Calu3 (cell line): ENCODE measurements at places on chromosomes 5 and 9.
A peak's percentile ranks its signal among the peaks of the same experiment; 100 is the strongest.

GRCh38 chr5:10466446-10467073 is 24.9 kb downstream of the ROPN1L start:
- DNase-seq, result no peak

- no peak for DNase-seq
These were observed 93.3 kb downstream of the TLE1 start for GRCh38 chr9:81595887-81596543.

GRCh38 chr5:111584651-111585050 is 72.3 kb upstream of the STARD4 start:
- no peak for DNase-seq

GRCh38 chr5:36066540-36067210 is at the start of gene UGT3A2:
TSS of gene UGT3A2 (minus strand) at chr5:36066882. CDS start at chr5:36066789, 93 bp downstream.
- DNase-seq, result no peak

- DNase-seq, result peak; percentile 35
These were observed 61.3 kb upstream of the MOCS2 start for GRCh38 chr5:53170746-53171349.

DNA sequence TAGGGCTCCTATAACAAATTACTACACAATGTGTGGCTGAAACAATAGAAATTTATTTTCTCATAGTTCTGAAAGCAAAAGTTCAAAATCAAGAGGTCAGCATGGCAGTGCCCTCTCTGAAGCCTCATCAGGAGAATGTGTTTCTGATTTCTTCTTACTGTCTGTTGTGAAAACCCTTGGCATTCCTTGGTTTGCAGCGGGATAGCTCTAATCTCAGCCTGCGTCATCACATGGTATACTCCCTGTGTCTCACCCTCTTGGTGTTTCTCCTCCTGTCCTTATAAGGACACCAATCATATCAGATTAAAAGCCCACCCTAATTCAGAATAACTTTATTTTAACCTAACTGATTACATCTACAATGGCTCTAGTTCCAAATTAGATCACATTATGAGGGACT is 87.5 kb upstream of the CDH9 start:
- no peak for DNase-seq

GRCh38 chr9:120916991-120917880 is 9.4 kb downstream of the TRAF1 start:
- no peak for DNase-seq

GRCh38 chr5:138366632-138367382 is 14.3 kb downstream of the KDM3B start:
- DNase-seq, result no peak

- no peak for DNase-seq
These were observed 682 bp upstream of the RIGI start for GRCh38 chr9:32526707-32527048.

DNA sequence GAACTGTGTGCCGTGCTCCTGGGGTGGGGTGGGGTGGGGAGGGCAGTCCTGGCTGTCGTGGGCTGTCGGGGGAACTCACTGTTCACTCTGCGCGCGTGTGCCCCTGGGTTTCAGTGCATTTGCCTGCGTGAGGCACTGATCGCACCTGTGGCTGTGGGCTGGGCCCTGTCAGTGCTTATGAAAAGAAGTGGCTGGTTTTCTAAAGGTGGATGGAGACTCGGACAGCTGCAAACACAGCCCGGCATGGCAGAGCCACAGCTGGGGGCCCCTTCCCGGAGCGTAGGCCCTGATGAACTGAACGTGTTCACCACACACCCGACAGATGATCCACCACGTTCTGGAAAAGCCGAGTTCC is 42.7 kb downstream of the NKD2 start:
- no peak for DNase-seq

- DNase-seq, result no peak
These were observed 280.8 kb upstream of the RASA1 start for GRCh38 chr5:86986837-86987236.

DNA sequence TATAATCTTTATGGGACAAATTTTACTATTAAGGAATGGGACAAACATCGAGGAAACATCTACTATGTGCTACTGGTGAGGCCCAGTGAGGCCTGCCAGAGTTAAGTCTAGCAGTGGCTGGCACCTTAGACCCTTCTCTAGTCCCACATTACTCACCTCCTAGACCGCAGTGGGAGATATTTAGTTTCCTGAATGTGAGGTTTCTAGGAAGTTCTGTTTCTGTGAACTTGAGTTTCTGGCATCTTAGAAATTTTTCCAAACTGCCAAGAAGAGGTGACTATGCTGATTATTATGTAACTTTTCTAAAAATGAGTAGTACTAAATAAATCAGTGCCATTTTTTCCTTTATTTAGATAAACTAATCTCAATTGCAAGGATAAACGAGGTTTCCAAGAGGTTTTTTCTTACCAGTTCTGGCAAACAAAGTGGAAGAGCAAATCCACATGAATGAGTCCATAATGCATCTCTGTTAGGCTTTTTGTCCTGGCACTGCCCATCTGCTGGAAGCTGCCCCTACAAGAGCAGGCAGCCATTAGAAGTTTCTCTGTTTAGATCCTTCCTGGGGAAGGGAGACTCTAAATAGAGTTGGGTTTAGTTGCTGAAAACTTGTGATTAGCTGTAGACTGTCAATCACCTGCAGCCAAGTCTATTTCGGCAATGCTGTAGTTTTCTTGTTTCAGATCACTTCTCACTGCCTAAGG is 348.7 kb downstream of the MAN2A1 start:
- DNase-seq, result no peak

DNA sequence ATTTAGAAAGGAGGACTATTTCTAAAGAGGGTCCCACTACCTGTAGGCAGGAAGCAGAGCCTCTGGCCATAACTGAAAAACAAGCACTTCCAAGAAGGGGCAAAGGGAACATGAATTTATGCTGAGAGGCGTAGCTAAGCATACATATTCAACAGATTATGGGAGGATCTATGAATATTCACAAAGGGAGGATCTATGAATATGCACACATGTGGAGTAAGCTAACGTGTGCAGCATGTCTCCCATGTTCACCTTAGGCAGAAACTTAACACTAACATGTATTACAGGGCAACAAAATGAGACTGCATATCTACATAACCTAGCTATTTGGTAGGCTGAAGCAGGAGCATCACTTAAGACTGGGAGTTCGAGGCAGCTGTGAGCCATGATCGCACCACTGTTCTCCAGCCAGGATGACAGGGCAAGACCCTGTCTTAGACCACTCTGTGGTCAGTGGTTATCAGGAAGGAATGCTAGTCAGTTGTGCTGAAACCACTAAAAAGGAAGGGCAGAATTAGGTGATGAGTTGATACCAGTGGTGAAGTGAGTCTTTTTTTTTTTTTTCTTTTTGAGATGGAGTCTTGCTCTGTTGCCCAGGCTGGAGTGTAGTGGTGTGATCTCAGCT is 20.8 kb downstream of the FXN start:
- DNase-seq, result no peak

DNA sequence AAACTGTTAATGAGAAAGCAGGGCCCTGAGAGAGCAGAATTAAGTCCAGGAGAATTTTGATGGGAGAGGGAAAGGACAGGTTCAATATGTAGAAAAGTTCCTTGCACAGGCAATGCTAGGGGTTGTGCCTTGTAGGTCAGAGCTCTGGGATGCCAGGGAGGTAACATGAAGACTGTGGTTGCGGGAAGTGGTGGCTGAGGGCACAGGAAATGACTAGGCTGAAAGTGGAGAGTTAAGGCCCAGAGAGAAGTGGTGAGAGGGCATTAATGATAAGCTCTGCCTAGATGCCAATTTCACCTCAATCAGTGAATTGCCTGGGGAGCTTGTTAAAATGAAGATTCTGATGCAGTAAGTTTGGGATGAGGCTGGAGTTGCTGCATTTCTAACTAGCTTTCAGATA is 31.5 kb upstream of the PPP3R2 start:
- DNase-seq, result no peak

DNA sequence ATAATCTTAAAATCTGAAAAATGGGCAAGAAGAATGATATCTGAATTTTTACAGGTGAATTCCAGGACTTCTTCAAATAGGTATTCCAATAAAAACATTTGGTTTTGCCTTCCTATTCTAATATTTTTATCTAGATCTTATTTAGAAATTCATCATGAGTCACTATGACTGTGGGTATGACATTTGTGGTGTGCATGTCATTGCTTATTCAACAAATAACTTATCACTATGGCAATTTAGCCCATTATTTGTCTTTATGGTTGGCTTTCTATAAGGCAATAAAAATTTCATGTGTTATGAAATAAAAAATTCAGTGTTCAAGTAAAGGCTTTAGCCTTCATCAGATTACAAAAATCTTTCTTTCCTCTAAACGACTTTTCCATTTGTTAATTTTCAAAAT is 1139.6 kb upstream of the NUDT12 start:
- DNase-seq, result no peak

DNA sequence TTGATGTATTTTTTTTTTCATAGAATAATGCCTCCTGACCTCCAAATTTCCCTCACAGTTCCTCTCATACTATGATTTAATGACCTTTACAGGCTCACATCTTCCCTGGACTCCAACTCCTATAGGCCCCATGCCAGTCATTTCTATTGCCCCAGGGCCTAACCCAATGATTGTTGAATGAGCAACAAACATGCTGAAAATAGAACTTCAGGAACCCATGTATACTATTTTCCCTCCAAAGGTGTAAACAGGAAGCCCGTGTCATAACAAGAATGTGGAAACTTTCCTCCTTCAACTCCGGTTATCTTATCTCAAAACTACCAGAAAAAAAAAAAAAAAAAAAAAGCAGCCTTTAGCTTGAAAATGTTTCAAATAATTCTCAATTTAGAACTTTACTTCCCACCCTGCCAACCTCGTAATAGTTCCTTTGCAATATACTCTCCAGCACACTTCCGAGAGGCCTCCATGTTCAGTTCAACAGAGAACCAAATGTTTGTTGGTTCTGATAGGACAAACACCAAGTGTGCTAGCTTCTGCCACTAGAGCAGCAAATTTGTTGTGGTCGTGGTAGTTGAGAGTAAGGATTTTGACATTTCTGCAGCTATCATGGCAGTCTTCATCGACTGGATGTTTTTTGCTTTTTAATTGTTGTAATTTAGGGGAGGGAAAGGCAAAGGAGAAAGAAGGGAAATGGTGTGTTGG is 25.8 kb downstream of the TRPM6 start:
- no peak for DNase-seq

- DNase-seq, result no peak
These were observed 138.3 kb downstream of the OLFM1 start for GRCh38 chr9:135225619-135226228.

DNA sequence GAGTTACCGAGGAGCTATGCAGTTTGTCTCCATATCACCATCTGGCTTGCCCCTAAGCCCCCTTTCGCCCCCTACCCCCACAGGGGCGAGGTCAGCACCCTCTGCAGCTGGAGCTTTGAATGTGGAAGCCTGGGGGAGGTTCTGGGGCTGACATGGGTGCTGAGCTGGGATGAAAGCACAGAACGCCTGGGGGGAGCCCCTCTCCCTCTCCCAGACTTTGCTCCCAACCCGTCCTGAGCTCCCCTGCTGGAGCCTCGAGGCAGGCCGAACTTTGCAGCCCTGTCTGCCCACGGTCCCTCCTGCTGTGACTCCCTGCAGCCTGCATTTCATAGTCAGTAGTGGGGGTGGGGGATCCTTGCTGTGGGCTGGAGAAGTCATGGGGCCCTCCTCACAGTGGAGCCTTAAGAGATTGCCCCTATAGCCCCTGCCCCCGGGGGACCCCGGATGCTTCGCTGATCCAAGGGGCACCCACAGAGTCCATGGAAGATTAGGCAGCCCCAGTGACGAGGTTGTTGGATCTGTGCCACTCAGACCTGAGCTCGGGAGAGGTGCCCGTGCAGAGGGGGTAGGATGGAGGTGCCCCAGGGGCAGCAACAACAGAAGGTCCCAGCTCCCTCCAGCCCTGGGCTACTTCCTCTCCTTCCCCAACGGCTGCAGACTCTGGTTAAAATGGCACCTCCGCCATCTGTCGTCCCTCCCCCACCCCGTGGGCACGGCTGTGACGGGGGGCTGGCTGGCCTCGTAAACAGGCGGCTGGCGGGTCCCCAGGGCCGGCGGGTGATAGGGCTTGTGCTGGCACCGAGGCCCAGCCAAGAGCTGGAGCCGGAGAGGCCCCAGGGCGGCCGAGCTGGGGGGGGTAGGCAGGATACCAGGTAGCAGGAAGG is 162.0 kb downstream of the C9orf50 start:
- DNase-seq, result no peak

DNA sequence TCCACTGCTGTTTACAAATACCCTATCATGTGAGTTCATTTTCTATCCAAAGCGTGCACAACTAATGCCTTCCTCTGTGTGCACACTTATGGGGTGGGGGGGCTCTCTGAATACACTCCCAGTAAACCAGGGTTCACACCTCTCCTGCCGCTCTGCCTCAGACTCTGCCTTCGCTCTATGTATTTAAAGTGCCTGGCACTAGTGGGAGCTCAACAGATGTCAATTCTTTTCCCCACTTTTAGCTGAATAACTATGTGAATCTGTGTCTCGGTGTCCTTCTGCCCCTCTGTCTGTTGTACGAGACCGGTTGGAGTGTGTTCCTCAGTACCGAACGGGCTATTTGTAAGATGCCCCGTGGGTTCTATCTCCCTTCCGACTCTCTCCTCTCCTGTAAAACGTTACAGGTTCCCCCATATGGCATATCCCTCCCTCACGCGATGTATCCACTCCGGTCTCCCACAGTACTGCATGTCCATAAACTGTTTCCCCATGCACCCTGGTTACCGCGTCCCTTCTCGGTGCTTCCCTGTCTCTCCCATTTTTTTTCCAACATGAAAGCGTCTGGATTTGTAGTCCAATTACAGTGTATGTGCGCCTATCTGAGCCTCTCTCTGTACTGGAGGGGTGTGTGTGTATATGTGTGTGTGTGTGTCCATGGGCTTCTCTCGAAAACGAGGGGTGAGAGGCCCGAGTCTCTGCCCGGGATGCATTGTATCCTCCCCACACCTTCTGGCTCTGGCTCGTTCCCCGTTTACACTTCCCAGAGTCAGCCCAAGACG is 1.6 kb downstream of the ELL2 start:
- DNase-seq, result peak; percentile 25

- no peak for DNase-seq
These were observed 47.4 kb downstream of the SLC28A3 start for GRCh38 chr9:84293001-84293798.

GRCh38 chr5:15463231-15463980 is 36.6 kb upstream of the FBXL7 start:
- no peak for DNase-seq

DNA sequence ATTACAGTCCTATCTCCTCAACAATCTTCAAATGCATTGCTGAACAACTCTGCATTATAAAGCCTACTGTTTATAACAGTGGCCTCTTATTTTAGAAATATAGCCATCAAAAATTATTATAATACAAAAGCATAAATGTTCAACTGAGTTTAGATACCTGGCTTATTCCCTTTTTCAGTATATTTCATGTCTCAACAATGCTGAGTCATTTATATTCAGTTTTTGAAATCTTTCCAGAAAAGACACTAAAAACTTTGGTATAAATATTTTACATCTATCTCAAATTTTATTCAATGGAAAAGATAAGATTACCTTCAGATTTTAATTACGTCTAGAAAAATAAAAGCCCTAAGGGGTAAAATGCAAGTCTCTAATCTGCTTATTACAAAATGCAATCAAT is 37.9 kb downstream of the LURAP1L start:
- no peak for DNase-seq

- DNase-seq, result no peak
These were observed 267.6 kb downstream of the FAM170A start for GRCh38 chr5:119896826-119897536.

DNA sequence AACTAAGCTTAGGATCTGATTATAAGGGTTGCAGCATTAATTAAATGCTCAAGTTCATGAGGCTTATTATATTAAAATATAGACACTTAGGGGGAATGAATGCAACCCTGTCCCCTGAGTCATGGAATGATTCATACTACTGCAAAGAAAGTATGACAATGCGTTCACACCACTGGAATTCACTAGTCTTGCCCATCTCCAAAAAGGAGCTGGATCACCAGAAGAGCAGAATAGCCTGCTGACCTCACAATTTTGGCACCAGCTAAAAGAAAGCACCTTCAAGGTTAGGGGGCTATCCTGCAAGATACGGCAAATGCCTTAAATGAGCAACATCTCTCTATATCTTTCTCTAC is 32.0 kb upstream of the TMED7 start:
- no peak for DNase-seq
